Dermis microvascular lymphatic vessel endothelial cell (primary cell): ENCODE measurements at places on chromosomes 12 and 14. TPM values are rescaled to one million over a fixed set of nuclear protein-coding genes. Genes with fewer than 3 reads are reported as not detected.

KCNMB4 gene
- total RNA-seq, result 0.39 and 0.51 TPM in 2 replicates

GRCh38 chr12:12224240-12224940, 42.5 kb downstream of the LRP6 start:
- DNase-seq, result no peak

DNA sequence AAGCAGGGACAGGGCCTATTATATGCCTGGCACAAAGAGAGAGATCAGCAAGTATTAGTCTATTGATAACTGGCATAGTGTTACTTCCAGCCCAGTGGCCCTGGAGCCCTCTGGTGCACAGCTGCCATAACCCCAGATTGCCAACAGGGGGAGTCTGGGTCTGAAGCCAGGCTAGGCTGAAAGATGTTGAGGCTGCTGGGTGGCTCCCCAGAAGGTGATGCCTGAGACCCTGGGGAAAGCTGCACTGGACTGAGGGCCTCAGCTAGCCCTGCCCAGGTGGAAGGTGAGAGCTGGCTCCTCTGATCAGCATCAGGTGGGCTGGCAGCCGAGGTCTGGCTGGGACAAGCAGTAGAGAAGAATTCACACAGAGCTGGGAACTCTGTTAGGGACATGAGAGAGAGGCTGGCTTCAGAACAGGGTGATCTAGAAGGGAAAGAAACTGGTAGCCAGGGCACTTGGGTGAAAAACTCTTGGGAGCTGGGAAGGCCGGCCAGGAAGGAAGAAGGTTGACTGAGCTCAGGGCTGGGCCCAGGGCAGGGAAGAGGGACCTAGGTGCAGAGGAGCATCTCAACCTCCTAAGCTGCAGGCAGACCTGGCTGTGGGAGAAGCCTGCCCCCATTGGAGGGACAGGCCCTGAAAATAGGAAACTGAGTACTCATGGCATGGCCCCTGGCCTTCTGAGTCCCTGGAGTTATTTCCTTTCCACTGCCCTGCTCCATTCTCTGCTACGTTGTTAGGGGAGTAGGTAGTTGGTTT, 3.9 kb downstream of the GZMH start:
- peak; percentile 20 for DNase-seq

- DNase-seq, result peak; percentile 75
These were observed 1.8 kb upstream of the RCOR1 start for GRCh38 chr14:102590667-102591099.

DNA sequence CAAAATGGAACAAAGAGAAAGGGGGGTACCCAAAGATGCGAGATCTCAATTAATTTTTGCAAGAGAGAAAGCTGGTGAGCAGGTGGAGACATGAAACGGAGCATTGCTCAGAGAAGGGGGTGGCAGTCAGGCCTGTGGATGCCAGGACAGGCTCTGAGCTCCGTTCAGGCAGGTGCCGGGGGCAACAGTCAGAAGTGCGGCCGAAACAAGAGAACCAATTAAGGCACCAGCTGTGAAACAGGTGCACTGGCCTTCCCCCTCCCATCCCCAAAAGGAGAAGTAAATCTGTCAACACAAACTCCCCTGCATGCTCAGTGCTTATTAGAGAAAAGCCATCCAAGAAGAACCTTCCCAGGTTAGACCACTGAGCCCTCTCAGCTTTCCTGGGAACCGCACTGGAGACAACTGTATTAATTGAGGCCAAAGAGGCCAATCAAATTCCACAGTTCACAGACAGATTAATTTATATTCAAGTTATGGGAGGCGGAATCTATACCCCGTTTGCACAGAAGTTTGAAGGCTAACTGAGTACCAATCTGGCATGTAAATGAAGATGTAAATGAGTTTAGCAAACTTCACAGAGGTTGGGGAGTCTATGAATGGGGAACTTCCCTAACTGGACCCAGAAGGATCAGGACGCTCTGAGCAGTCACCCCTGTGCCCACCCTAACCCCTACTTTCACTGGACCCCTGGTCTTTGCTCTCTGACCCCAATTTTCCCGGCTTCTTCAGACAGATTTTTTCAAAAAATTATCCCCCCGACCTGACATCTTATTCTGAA, 20.9 kb downstream of the OAS2 start:
- no peak for DNase-seq

DNA sequence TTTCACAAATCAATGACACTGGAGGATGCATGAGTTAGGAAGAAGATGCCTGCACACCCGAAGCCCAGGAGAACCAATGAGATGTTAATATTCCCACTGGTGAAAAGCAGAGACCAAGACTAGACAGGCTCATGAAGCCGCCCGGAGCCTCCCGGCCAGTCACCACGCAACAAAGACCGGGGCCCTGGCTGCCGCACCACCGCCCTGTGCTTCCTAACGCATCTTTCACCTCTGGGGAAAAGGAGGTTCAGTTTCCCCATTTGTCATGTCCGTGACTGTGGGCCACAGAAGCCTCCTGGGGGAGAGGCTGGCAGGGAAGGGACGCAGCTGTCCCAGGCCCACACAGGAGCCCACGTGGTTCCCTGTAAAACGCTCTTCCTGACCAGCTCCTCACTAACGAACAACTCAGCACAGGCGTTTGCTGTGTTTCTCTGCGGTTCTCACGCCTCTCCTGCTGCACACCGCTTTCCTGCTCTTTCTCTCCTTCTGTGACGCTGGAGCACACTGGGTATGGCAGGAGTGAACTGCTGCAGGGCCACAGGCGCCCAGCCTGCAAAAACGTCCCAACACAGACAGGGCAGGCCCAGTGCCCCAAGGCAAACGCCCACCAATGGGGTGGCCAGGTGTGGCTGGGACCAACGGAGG, 10.8 kb downstream of the RIMBP2 start:
- no peak for DNase-seq

MIP gene
- 0.26 and 0.51 TPM in 2 replicates for total RNA-seq

- DNase-seq, result no peak
These were observed 1.3 kb upstream of the ATP5MC2 start for GRCh38 chr12:53677016-53677799.

LRRK2 gene
- total RNA-seq, result 0.13 and 0.26 TPM in 2 replicates

GRCh38 chr12:62581288-62582064, 114.8 kb downstream of the MON2 start:
- DNase-seq, result peak; percentile 68

CPSF2 gene
- 18.9 and 26.7 TPM in 2 replicates for total RNA-seq

OTOGL gene
- 0.13 and 0.26 TPM in 2 replicates for total RNA-seq

JAG2 gene
- total RNA-seq, result 37.5 and 45.5 TPM in 2 replicates

KRT3 gene
- not detected in 2 replicates for total RNA-seq

- no peak for DNase-seq
These were observed 37.8 kb downstream of the TC2N start for GRCh38 chr14:91829511-91829910.

DIO2 gene
- under 0.01 TPM in 1 of 2 replicates, not detected in the other for total RNA-seq

DNA sequence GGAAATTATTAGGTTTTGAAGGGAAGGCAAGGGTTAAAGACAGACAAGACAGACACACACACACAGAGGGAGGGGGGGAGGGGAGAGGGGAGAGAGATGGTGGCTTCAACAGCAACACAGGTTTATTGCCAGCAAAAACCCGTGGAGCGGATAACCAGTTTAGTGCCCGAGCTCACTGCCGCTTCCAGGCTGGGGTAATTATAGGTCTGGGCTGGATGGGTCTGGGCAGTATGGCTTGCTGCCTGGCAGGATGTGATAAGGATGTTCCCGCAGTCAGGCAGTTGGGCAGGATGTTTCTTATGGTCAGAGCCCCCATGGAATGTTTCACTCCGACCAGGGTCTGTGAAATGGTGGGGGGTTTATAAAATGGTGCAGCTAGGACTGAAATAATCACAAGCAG, 4.4 kb upstream of the TDRD9 start:
- peak; percentile 84 for DNase-seq

KRT78 gene
- total RNA-seq, result not detected in 2 replicates

NPFF gene
- not detected in 2 replicates for total RNA-seq

MYBPC1 gene
- total RNA-seq, result not detected in 2 replicates

- DNase-seq, result peak; percentile 54
These were observed 32.8 kb downstream of the CCER1 start for GRCh38 chr12:90922145-90922627.

DNA sequence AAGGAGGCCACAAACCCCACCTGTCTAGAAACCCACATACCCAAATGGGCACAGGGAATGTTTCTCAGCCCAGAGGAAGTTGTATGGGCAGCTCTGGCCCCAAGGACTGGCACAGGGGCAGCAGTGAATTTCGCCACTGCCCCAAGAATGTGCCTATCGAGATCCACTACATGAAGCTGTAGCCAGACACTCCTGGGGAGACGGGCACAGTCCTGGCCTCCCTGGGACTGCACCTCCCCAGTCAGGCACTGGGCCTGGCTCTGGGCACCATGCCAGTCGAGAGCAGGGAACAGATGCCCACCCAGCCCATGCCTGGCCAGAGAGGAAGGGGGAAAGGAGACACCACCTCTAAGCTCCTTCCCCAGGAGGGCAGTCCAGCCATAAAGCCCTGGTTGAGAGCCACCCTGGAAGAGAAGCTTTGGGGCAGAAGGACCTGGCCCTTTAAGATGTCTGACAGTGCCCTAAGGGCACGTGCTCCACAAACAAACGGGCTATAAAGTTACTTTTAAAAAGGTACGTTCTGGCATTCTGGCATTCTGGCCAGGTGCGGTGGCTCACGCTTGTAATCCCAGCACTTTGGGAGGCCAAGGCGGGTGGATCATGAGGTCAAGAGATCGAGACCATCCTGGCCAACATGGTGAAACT, 8.4 kb downstream of the ADCY6 start:
- no peak for DNase-seq

FOXG1 gene
- not detected in 2 replicates for total RNA-seq

GRCh38 chr14:96509457-96510090, 7.4 kb downstream of the PAPOLA start:
- no peak for DNase-seq

GRCh38 chr14:23101213-23101970, 3.4 kb downstream of the CIROP start:
- no peak for DNase-seq

- DNase-seq, result no peak
These were observed 129.1 kb upstream of the TBX3 start for GRCh38 chr12:114812858-114813761.

A2M gene
- total RNA-seq, result 13.5 and 24.3 TPM in 2 replicates

CIDEB gene
- 1.5 and 2.4 TPM in 2 replicates for total RNA-seq

GRCh38 chr14:20469242-20469889, at the start of gene PNP:
Gene PNP, plus strand, starts transcription at chr14:20469406. Its CDS starts 119 bp downstream, at chr14:20469525.
- DNase-seq, result peak; percentile 93

SOAT2 gene
- not detected in 2 replicates for total RNA-seq

CHGA gene
- not detected in 2 replicates for total RNA-seq

DNA sequence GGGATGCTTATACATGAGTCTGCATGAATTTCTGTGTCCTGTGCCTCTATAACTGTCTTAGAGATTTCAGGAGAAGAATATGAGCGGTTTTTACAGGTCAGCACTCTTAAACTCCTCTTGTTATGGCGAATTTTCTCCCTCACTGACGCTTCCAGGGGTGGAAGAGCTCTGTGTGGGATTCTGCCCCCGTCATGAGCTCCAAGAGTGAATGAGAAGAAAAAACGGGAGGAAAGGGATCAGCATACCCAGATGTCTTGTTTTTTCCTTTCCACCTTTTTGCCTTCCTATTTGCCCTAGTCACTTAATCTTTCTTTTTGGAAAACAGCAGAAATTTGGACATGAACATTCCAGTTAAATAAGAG, 651 bp downstream of the PFKM start:
- no peak for DNase-seq
